ENCODE measurements at places on chromosomes 6 and 20. TPM values are rescaled to one million over a fixed set of nuclear protein-coding genes. Genes with fewer than 3 reads are reported as not detected.

DNA sequence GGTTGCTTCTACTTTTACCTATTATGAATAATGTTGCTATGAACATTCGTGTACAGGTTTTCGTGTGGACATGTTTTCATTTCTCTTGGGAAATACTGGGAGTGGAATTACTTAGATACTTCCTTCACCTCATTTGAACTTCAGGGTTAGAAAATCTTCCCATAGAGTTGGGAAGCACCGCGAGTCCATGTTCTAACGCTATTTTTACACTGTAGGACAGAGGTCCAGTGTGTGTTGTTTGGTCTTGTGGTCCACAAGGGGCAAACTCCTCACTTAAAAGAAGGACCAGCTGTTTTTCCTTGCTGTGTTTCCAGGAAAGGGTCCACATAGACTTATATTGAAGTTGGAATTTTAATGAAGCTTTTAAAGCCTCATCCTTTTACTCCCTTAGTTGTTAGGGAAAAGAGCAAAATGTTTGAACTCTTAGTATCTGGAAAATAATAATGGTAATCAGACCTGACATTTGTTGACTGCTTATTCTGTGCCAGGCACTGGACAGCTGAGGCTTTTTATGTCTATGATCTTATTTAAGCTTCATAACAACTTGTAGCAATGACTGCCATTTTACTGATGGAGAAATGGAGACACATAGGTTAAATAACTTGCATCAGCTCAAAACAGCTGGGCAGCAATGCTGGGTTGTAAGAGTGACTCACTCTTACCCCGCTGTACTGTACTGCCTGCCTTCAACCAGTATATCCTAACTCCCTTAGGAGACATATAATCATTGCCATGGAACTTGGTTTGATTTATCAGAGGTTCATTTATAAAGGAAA is 52.0 kb downstream of the CDC5L start:
- no peak for DNase-seq

- DNase-seq, result no peak
Observed at GRCh38 chr6:105868823-105869460, 217.2 kb upstream of the PRDM1 start.

DNA sequence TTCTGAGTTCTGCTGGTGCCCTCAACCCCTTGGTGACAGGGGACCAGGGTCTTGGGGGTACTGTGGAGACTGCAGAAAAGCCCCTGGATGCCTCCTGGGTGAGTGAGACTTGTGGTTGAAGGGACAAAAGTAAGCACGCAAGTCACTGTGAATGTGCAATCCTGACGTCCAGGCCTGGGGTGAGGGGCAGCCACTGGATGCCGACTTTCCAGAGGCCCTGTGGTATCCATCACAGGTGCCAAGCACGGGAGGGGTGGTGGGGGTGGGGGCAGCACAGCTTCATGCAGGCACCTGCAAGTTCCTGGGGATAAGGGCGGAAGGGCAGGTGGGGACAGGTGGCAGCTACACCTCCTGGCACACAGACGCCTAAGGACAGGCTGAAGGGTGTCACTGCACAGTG is 20.1 kb upstream of the UBE2V1 start:
- DNase-seq, result no peak

DNA sequence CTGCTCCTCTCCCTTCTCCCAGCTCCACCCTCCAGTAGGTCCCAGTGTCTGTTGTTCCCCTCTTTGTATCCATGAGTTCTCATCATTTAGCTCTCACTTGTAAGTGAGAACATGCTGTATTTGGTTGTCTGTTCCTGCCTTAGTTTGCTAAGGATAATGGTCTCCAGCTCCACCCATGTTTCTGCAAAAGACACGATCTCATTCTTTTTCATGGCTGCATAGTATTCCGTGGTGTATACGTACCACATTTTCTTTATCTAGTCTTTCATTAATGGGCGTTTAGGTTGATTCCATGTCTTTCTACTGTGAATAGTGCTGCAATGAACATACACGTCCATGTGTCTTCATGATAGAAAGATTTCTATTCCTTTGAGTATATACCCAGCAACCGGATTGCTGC is 136.6 kb downstream of the MYLK4 start:
- no peak for DNase-seq

DNA sequence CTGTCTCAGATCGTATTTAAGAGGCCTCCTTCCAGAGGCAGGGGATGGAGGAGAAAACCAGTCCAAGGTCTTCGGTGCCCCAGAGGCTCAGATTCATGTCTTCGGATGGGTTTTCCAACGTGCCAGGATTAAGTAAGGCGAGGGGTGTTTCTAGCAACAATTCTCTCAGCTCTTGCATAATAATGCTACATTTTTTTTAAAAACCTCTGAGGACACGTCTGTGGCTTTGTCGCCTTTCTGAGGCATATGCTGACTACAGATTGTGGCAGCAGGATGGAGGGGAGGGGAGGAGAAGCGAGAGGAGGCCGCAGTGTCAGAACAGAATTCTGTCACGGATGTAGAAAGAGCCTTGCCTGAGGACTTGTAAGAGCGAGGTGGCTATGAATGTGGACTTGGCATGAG is 17.7 kb upstream of the CCDC167 start:
- DNase-seq, result no peak

YIPF3 gene
- total RNA-seq, result 160 TPM

NKX2-4 gene
- total RNA-seq, result not detected

DNA sequence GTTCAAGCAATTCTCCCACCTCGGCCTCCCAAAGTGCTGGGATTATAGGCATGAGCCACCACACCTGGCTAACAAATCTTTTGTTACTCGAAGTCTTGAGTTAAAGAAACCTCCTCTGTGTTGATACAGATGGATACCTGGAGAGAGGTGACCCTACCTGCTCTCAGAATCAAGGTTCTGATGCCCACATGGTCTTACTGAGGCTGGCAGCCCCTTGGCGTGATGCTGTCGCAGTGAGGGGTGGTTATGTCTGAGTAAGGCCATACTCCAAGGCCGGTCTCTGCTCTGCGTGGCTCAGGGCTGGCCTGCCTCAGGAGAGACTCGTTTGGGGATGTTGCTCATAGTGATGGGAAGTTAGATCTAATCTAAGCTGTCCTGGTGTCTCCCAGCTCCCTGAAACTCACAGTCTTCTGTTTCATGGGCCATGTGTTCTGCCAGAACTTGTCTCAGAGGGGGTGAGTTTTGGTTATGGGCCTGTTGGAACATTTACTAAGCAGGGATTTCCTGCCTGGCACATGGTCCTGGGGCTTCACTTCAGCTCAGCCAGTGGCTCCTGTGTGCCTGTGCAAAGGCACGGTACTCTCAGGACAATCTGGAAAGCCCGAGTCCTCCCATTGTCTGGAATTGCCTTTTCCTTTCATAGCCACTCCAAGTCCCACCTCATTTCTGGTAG is 17.5 kb upstream of the TRAF3IP2 start:
- no peak for DNase-seq

DNA sequence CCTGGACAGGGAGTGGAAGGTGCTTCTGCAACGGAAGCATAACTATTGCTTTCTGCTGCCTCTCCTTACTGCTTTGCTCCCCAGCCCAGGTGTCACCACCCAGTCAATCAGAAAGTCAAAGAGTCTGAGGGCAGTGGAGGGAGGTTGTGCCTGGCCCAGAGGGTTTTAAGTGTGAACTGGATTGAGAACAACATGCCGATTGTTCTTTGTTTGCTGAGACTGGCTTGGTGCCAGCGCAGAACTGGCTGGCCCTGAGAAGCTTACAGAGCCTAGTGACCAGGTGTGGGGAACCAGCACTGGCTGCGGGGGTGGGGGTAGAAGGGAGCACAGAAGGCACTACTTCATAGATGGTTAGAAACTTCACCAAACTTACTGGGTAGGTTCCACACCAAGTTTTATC is 31.1 kb upstream of the ENPP4 start:
- DNase-seq, result no peak

DNA sequence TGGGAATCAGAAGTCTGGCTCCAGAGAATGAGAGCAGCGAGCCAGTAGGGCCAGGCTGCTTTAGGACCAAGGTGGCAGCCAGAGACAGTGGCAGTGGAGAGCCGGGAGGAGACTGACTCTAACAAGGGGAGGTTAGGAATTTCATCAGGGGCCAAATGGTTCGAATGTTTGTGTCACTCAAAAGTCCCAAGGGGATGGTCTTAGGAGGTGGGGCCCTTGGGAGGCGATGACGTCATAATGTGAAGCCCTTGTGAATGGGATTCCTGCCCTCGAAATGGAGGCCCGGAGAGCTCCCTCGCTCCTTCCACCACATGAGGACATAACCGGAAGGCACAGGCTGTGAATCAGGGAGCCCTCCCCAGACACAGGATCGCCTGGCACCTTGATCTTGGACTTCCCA is 299.7 kb downstream of the QKI start:
- DNase-seq, result no peak

DNA sequence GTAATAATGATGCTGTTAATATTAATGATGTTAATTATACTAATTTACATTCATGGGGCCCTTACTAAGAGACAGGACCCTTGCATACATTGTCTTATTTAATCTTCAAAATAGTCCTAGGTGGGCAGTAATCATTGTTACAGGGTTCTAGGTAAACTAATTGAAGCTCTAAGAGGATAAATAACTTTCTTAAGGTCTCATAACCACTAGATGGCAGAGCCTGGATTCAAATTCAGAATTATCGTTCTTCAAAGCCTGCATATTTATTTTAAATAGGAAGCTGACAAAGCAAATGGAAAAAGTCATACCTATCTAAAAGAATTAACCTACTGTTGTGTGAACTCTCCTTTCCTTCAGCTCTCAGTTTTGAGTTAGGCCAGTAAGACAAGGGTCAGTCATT is 23.5 kb downstream of the PTCHD4 start:
- DNase-seq, result no peak

PLEKHG1 gene
- total RNA-seq, result 29.3 TPM

CFB gene
- 142 TPM for total RNA-seq

DNA sequence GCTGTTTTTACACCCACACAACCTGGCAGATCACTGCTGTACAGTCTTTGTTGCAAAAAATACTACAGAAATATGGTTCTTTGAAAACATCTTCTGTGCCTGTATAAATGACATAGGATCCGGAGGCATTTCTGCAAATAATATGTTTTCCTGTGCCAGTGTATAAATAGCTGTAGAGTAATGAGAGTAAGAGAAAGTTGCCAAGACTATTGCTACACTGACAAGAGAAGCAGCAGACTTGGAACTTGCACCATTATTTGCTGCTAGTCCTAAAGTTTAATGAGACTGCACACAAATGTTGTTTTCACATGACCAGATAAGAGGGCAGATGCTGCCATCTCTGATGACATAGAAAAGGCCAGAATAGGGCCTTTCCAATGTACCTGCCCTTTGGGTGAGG is 50.0 kb upstream of the DTNBP1 start:
- no peak for DNase-seq

DNA sequence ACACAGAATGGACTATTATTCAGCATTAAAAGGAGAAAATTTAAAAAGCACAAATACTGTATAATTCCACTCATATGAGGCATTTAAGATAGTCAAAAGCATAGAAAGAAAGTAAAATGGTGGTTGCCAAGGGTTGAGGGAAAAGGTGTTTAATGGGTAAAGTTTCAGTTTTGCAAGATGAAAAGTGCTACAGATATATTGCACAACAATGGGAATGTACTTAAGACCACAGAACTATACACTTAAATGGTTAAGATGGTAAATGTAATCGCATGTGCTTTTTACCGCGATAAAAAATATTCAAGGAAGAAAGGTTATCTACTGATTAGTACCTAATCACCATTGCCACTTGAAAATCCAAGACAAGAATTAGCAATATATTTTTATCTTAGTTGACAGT is 71.8 kb upstream of the NOX3 start:
- DNase-seq, result no peak

DNA sequence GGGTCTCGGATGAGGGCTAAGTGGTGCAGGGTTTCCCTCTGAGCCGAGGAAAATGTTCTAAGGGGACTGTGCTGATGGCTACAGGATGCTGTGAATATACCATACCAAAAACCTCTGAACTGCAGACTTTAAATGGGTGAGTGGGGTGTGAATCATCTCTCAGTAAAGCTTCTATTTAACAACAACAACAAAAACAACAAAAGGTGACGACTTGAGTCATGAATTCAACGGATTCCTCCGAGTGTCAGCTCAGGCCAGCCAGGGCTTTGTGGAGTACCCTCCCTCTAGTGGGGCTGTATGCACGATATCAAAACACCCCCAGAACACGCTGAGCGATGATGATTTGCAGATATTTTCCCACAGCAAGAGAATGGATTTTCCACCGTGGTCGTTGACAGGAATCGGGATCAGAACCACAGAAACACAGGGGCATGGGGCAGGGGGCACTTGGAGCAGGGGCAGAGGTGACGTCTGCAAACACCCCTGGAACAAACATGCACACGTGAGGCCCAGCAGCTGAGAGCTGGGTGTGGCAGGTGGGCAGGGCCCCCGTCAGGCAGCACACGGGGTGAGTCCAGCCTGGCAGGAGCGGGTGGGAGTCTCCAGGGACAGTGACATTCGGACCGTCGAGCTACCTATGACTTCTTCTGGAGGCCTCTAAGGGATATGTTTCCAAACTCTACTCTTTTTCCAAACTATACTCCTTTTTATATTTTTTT is 38.6 kb downstream of the SLC2A4RG start:
- DNase-seq, result no peak

- no peak for DNase-seq
Observed at GRCh38 chr20:37285664-37286374, 3.6 kb upstream of the MANBAL start.

CST1 gene
- total RNA-seq, result not detected

Measured in thoracic aorta (tissue), 2 donors.